ENCODE measurements at places on chromosomes 2 and 18.

DNA sequence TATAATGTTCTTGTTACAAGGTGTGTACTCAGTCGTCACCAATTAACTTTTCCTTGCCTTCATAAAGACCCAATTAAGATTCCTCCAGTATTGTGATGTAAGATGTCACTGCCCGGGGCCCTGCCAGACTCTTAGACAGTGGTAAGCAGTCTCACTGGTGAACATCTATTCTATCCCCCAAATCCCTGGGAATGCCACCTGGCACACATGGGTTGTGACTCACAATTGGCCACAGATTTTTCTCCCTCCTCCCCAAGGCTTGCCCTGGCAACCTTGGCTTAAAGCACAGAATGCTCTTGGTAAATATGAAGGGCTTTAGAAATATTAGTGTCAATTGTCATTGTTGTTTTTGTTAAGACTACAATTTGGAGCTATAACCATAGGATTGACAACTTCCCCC is 287.9 kb downstream of the ETAA1 start:
- DNase-seq, result no peak

DNA sequence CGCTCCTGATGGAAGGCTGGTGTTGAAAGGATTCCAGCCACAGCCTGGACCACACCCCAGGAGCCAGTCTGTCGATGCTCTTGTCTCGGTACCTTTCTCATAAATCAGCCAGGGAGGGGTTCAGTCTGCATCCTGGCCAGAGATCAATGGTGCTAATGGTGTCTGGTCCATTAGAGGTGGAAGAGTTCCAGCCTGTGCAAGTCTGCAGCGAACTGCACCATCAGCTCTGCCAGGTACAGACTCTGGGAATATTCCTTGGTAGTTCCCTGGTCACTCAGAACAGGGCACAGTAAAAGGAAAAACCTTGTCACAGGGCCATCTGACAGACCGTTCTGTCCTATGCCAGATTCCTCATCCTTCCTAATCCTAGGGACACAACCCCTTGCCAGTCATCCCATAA is 164.3 kb downstream of the MTCL1 start:
- DNase-seq, result no peak

DNA sequence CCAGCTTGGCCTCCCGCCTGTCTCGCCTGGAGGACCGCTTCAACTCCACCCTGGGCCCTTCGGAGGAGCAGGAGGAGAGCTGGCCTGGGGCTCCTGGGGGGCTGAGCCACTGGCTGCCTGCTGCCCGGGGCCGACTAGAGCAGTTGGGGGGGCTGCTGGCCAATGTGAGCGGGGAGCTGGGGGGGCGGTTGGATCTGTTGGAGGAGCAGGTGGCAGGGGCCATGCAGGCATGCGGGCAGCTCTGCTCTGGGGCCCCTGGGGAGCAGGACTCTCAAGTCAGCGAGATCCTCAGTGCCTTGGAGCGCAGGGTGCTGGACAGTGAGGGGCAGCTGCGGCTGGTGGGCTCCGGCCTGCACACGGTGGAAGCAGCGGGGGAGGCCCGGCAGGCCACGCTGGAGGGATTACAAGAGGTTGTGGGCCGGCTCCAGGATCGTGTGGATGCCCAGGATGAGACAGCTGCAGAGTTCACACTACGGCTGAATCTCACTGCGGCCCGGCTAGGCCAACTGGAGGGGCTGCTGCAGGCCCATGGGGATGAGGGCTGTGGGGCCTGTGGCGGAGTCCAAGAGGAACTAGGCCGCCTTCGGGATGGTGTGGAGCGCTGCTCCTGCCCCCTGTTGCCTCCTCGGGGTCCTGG is 3.7 kb upstream of the KHK start:
- no peak for DNase-seq

- DNase-seq, result no peak
These were observed 1287.6 kb upstream of the ZEB2 start for GRCh38 chr2:145807554-145807953.

DNA sequence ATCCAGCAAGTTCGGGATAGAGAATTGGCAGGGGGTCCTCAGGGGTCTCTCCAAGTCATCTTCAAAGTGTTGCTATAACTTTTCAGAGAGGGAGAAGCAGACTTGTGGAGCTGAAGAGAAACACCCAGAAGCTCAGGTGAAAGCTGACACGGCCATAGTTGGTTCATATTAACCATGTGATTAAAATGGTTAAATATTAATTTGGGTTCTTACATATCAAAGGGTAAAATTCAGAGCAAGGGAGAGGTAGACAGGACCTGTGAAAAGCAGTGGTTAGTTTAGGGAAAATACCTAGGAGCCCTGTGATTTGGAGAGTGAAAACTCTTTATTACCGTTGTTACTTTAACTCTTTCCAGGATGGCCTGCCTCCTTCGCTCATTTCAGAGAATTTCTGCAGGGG is at the start of gene UGT1A6:
TSS of gene UGT1A6 (plus strand) at position 243 of the 400 bp plus-strand sequence. CDS start at position 358, 115 bp downstream.
- DNase-seq, result no peak

DNA sequence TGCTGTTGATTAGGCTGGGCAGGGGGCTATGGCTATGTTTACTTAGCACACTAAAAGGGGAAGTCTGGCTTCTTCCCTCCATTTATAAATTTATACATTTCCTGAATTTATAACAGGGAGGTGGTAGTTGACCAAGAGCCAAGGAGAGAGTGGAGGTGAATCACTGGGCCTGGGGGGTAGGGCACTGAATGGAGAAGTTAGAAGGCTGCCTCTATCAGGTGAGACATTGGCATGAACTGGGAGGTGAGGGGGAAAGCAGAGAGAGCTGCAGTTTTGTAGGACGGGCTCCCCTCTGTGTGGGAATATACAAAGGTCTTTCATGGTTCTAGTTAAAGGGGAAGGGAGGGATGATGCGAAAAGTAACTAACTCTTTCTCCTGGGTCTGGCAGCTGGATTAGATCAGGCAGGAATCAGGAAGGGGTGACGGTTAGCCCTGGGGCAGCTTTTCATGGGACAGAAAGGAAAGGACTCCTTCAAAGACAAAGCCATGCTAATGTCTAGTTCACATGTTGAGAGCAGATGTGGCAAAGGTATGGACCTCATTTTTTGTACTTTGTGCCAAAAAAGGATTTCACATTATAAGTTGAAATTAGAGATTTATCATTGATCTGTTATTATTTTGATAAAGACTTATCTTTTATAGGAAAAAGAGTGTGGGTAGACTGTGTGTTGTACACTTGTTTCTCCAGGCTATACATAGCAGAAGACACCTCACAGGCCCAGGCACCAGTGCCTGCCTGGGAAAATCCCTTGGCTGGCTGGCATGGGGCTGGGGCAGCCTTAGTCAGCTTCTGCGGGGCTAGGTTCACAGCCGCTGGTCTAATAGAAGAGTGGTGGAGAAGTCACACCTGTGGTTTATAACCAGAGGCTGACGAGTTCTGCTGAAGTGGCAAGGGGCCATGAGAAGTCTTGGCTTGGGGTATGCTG is 158.7 kb downstream of the CLIP4 start:
- no peak for DNase-seq

- DNase-seq, result no peak
These were observed 8.4 kb downstream of the PTPRM start for GRCh38 chr18:7575465-7576028.

GRCh38 chr2:201661366-201661765 is 18.1 kb upstream of the TMEM237 start:
- no peak for DNase-seq

GRCh38 chr2:47339745-47340541 is 63.0 kb upstream of the MSH2 start:
- DNase-seq, result no peak
